Right atrium auricular region (tissue), 2 donors: ENCODE measurements at places on chromosomes 5 and 9. TPM values are rescaled to one million over a fixed set of nuclear protein-coding genes. Genes with fewer than 3 reads are reported as not detected.
A peak's percentile ranks its signal among the peaks of the same experiment; 100 is the strongest.

The MORN5 gene
- not detected for total RNA-seq

The ZNF879 gene
- total RNA-seq = 6.9 TPM

The OR1L6 gene
- total RNA-seq = not detected

The PLAC8L1 gene
- not detected for total RNA-seq

The PPIP5K2 gene
- 17.9 TPM for total RNA-seq

The PLPPR1 gene
- total RNA-seq = not detected

DNA sequence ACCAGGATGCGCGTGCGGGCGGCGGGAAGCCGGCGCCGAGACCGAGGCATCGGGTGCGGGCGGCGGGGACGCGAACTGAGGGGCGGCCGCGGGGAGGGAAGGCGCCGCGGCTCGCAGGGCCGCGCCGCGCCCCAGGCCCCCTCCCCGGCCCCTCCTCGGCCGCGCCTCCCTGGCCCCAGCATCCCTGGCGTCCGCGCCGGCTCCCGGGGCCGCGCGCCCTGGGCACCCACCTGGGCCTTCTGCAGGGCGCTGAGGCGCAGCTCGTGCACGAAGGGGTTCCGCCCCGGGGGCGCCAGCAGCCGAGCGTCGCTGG lies 324 bp downstream of the LPCAT1 start:
- no peak for DNase-seq

GRCh38 chr5:119021149-119021732 lies 32.9 kb upstream of the DTWD2 start:
- DNase-seq = no peak

DNA sequence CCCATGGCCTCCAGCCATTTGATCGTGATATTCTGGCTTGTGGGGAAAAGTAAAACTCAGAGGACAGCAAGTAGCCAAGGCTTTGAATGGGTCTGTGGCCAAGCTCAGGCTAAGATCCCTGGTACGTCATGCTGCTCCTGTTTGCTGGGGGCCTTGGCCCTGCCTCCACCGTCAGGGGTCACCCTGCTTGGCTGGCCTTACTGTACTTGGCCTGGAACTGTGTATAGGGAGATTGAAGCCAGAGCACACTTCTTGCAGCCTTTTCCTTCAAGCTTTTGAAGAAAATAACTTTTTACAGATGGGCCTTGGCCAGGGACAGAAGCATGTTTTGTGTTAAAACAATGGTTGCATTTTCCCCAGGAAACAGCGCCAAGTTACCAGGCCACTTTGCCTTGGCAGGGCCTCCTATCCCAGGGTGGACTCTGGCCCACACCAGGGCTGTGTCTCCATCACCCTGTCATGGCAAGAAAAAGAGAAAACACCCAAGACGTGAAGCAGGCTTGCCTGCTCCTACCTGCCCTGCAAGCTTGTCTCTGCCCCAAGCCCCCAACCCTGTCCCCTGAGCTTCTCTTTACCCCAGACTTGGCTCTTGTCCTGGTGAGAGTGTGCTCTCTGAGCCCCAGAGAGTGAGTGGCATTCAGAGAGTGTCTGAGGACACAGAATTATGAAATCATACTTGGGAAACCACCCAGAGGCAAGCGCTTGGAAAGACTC lies 286.9 kb downstream of the GADD45G start:
- DNase-seq = no peak

DNA sequence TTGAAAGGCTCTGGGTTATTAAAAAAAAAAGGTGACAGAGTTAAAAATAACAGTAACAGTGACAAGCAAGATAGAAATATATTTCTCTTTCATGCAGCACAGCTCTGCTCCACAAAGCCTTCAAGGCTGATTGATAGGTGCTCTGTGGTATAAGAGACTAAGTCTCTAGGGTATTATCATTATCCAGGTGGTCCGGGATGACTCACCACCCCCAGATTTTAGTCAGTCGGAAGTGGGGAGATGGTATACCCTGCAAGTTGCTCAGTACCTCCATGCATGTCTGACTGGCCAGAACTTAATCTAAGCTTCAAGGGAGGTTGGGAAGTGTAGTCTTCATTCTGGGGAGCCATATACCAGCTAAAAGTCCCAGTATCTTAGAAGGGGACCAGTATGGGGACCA lies 76.1 kb downstream of the SLC1A3 start:
- no peak for DNase-seq

DNA sequence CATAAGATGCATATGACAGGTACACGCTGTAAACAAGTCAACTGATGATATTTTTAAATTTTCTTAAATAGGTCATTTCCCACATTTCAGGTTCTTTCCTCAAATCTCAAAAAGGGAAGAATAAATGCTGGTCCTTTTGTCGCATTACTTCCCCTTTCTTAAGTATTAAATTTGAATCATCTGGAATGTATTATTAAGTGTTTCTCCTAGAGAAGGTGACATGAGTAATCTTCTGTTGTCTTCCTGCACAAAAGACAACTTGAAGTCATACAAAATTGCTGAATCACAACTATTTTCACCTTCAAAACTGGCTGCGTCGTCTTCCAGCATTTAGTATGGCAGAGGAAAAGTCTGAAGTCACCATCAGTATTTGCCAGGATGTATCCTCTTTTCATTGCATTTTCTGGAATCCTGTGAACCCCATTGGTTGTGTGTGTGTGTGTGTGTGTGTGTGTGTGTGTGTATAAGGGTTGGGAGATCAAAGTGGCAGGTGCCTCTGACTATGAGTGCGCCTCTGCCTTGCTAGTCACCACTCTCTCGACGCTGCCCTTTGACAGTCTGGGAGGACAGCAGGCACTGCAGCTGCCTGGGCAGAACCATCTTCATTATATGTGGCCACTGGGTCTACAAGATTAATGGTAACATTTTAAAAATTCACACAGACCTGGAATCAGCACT lies 86.9 kb downstream of the MVB12B start:
- DNase-seq = no peak

DNA sequence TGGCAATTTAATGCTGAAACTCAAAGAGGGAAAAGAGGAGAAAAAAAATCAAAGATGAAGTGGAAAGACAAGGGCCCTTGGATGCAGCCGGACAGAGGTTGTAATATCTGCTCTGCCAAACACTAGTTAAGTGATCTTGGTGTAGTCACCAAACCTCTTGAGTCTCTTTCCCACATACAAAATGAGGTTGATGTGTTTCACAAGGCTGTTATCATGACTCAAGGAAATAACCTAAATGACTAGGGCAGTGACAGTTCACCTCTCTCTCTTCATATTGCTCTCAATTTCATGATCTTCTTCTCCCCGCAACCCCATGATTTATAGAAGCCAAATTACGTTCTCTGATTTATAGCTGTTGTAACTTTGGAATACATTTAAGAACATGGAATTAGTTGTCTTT lies 44.9 kb downstream of the PIK3R1 start:
- no peak for DNase-seq

DNA sequence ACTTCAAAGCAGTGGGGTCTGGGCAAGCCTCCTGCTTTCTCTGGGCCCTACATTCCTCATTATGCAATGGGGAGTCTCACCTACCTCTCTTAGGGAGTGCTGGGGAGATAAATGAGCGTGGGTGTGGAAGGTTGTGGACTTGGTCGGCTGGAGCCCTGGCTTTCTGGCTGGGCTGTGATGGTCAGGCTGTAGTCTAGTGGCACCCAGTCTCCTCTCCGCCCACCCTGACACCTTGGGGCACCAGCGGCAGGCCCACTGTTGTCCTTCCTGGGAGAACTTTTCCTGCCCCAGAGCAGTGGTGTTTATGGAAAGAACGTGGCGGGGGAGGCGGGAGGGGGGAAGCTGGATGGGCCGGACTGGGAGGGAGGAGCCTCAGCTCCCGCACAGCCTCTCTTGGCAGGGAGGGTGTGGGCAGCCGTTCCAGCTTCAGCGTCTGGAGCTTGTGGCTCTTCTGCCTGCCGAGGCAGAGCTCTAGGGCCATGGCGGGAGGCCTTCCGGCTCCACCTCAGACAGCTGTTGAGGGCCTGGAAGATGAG lies 4.1 kb downstream of the PTGS1 start:
- peak; percentile 84 for DNase-seq

DNA sequence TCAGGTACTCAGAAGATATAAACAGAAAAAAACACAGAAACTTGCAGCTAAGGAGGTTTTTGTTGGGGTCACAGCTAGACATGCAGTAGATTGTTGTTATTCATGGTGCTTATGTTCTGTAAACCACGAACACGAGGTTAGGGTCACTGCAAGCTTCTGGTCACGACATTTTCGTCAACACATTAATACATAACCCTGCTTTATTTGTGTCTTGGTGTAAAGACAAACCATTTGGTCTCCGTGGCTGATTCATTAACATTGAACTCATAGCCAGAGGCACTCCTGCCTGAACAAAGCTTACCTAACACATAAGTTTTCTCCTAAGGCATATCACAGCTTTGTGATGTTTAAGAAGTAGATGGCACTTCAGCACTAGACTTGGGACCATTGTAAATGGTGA lies 16.9 kb downstream of the TEK start:
- no peak for DNase-seq

DNA sequence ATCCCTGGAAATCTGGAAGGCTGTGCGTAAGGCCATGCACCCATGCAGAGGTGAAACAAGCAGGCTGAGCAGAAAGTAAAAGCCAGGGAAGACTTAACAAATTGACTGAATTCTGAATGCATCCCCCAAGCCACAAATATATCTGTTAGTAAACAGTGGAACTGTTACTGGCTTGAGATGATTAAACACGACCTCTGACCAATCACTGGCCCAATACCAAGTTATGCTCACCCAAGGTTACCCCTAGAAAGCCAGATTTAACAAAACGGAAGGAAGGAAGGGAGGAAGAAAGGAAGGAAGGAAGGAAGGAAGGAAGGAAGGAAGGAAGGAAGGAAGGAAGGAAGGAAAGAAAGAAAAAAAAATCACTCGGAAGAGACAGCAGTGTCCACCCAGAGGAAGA lies 215.8 kb upstream of the CCNG1 start:
- no peak for DNase-seq

GRCh38 chr9:114387680-114388356 lies at the start of gene AKNA:
Gene AKNA, minus strand, starts transcription at chr9:114387982. Its CDS starts 6,649 bp downstream, at chr9:114381333.
- peak; percentile 85 for DNase-seq

DNA sequence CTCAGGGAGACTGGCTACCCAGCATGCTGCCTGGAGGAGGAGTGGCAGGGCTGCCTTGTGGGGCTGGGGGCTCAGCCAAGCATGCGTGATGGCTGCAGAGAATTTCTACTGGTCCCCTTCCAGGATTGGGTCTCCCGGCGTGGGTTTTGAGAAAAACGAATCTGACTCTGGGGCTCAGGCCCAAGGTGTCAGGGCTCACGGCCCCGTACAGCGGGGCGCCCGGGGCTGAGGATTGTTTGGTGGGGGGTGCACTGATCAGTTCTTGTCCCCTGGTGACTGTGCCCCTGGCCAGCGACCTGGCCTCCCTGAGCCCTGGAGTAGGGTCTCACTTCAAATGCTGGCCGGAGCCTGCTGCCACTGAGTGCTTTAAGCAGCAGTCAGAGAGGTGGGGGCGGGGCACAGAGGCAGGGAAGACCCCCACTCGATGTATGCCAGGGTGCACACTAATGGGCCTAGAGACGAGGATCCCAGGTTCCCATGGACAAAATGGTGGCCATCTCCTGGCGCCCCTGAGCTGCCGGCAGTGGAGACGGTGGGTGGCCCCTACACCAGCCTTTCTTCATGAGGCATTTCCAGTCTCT lies 45.5 kb upstream of the RNU6ATAC start:
- DNase-seq = no peak

DNA sequence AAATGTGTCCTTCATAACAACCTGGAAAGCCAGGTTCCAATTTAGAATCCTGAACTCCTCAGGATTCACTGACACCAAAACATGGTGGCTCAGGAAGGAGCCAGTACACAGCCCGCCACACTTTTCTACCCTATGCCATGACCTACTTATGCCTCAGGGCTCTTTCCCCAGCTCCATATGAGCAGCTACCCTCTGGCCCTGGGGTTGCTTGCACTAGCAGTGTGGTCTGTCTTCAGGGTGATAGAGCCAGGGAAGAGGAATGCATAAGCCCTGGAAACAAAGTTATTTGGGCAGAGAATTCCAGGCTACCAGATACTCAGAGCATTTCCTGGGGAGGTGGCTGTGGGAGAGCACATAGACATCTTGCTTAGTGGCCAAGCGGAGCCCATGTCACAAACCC lies 15.0 kb upstream of the ECM2 start:
- DNase-seq = no peak

DNA sequence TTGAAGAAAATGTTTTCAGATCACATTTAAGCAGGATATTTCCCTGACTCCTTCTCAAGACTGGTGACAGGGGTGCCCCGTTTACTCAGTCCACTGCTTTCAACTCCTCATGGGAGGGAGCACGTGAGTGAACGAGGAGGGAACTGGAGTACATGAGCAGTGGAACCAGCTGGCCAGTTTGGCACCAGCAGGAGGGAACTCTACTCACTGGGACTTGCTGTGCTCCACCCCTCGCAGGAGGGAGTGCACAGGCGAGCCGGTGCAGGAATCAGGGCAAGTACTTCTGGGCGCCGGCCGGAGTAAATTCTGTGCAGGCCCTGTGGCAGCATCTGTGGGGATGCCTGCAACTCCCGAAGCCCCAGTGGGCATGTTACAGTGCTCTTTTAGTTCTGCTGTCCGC lies 1941.1 kb upstream of the C9orf72 start:
- DNase-seq = no peak

DNA sequence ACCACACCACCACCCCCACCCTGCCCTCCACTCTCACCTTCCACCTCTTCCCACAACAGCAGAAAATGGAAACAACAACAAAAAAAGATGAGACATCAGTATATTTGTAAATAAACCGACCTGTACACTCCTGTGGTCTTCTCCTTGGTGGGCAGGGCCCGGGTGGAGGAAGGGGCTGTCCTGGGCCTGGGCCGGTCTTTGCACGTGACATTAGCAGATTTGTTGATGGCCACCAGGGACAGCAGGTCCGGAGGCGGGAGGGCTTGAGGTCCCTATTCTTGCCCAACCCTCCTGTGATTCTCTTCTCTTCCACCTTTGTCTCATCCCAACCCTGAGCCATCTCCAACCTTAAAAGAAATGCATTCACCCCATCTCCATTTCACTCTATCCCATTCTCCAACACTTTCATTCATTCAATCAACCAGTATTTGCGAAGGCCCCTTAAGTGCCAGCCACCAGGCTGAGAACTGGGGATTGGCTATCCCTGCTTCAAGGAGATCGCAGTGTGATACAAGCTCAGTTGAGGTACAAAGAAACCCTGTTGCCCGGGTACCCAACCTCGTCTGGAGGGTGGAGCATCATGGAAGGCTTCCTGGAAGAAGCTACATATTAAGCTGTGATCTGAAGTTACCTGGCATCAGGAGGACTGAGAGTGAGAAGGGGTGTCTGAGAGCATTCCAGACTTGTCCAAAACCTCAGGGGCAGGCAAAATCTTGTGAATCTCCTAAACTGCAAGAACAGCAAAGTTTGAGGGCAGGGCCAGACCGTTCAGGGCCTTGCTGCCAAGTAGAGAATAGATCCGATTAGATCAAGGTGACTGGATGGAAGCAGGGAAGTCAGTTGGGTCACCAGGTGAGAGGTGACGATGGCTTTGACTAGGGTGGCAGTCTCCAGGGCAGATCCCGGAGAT lies 87.4 kb downstream of the LMX1B start:
- DNase-seq = no peak

DNA sequence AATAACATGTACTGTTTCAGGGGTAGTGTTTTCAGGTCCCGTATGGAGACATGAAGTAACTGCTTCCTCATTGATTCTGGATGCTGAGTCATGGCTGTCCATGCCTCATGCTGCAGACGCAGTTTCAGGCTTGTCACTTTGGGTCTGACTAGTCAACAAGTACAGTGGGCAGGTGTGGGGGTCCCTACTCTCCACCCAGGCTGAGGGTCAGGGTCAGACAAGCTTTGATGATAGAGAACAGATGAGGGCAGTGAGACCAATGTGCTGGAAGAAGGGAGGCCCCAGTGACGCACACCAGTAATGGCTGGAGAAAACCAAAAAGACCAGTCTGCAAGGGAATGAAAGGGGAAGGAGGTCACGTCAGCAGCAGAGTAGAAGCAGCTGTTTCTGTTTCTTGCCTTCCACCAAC lies 80.0 kb upstream of the NFIL3 start:
- DNase-seq = no peak

GRCh38 chr9:36855448-36856315 lies 178.4 kb downstream of the PAX5 start:
- no peak for DNase-seq
